CD4-positive, alpha-beta T cell treated with Interferon alpha-2 for 1 hour (primary cell): ENCODE measurements at places on chromosomes 16 and 17.
A peak's percentile ranks its signal among the peaks of the same experiment; 100 is the strongest.

GRCh38 chr17:40809721-40810421 lies 10.1 kb upstream of the KRT28 start:
- no peak for DNase-seq

DNA sequence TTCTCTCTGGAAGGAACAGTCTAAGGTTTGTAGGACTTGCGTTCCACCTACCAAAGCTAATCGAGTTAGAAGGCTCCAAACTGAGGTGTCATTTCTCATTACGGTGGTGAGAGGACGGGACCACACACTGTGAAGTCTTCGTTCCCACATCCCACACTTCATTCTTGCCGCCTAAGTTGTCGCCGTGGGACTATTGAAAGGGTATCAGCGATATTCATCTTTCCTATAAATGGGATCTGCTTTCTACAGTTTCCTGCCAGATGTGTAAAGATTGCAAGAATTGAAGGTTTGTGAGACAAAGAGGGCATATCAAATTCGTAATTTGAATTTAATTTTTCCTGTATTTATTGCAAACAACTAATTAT lies 608 bp upstream of the TRIM37 start:
- DNase-seq: no peak

DNA sequence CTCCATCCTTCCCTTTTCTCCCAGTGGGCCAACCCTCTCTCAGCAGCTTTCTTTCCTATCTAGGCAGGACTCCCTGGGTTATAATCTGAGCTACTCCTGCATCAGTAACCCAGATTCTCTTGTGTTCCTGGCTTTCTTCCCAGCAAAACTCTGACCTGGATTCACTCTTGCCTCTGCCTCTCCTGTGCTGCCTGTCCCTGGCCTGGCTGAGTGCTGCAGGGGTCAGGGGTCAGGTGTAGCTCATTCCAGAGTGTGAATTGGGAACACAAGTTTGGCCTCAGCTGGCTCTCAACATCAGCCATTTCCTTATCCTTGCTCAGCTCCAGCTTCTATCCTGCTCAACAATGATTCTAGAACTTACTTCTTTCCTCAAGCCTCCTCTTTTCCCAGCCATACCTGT lies 2.5 kb upstream of the ST6GALNAC2 start:
- DNase-seq: no peak

GRCh38 chr16:89848974-89849373 lies 20.7 kb downstream of the SPIRE2 start:
- no peak for DNase-seq

- peak; percentile 46 for DNase-seq
Observed at GRCh38 chr16:8905168-8905762, 23.1 kb downstream of the LITAFD start.

- DNase-seq: peak; percentile 33
Observed at GRCh38 chr16:74726716-74727115, 26.1 kb upstream of the MLKL start.

- DNase-seq: no peak
Observed at GRCh38 chr17:82443465-82444283, 6.9 kb downstream of the CYBC1 start.

- no peak for DNase-seq
Observed at GRCh38 chr16:12527071-12527470, 276.6 kb downstream of the CPPED1 start.

DNA sequence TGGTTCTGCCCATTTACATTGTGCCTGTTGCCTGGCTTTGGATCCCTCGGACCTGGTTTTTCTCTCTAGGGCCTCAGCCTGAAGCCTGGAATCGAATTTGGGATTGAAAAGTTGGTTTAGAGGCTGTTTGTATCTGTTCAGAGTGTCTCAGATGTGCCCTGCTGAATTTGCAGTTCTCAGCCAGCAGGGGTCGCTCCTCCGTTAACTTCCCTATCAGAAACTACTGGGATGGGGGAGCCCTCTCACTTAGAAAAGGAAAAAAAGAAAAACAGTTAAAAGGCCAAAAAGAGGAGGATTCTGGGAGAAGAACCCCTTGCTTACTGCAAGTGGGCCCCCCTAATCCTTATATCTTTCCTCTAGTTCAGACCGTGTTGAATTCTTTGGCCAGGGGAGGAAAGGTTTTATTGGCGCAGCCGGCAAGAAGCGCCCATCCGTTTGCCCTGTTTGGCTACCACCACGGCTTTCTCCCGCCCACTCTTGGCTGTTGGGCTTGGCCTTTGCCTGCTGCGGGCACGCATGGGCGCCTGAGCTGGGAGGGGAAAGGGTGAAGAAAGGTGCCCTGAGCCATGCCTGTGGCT lies 8.7 kb downstream of the FZD2 start:
- no peak for DNase-seq

DNA sequence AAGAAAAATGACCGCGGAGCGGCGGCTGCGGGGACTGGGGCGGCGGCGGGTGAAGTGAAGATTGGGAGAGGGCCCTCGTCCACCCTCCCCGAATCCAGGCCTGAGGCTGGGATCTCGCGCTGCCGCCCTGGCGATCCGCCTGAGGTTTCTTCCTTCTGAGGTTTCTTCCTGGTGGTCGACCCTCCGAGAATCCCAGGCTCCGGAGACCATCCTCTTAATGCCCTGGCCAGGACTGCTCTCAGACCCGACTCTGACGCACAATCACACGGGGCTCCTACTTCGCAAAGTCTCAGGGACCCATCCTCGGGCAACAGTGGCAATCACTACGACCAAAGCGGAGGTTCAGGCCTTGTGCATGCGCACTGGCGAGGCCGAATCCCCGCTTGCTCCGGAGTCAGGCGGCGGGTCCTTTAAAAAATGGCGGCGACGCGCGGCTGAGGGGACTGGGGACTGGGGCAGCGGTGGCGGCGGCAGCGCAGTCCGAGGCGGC lies 18.0 kb upstream of the KCNJ18 start:
- DNase-seq: no peak

GRCh38 chr17:30831257-30831656 lies 509 bp upstream of the ATAD5 start:
- no peak for DNase-seq

- DNase-seq: no peak
Observed at GRCh38 chr16:80369138-80369958, 171.4 kb upstream of the DYNLRB2 start.

- DNase-seq: no peak
Observed at GRCh38 chr17:67165201-67165600, 79.8 kb downstream of the HELZ start.
